ENCODE measurements at places on chromosomes 7 and 10. TPM values are rescaled to one million over a fixed set of nuclear protein-coding genes. Genes with fewer than 3 reads are reported as not detected.

Gene OPN1SW
- total RNA-seq: not detected

Gene HMX3
- not detected for total RNA-seq

DNA sequence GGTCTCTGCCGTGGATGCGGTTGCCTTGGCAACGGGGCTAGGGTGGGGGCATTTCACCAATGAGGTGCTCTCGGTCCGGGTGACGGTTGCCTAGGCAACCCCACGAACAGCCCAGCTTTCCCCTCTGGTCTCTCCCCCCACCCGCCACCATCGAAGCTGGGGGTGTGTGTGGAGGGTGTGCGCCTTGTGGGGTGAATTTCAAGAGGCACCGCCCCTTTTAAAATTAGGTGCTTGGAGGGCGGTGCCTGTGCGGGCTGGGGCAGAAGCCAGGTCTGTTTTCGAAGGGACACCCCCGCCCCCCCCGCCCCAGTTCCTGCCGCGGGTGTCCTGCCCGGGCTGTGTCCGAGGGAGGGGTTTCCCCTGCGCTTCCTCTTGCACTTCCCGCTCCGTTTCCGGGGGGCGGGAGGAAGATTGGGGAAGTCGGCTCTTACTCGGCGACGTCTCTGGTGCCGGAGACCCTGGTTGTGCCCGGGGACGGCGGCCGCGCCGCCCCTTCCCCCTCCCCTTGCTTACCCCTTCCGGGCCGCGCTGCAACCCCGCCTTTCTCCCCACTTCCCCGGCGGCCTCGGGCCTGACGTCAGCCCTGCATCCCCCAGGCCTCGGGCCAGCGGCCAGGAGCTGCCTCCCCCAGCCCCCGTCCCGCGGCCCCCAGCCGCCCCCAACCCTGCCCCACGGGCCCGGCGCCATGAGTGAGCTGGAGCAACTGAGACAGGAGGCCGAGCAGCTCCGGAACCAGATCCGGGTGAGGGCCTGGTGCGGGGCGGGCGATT is 2.2 kb downstream of the GNB2 start:
- DNase-seq: peak; percentile 67

DNA sequence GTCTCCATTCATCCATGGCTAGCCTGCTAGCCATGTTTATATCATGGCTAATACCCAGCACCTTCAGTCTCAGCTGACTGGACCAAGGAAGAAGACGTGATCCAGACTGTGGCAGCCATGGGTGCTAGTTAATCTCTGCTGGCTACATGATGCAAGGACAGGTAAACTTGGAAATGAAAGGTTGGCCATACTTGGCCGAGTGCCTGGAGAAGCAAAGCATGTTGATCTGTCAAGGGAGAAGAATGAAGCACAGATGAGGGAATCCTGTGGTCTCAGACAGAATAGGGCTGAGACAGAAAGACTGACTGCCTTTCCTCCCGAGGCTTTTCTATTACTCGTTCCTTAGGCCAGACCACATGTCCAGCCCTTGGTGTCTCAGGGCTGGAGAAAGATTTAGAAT is 41.1 kb downstream of the CPVL start:
- no peak for DNase-seq

- DNase-seq: no peak
Observed at GRCh38 chr10:125768219-125768855, 7.3 kb downstream of the MMP21 start.

Data from thoracic aorta (tissue), 2 donors.